Midbrain (tissue), 1 donor: ENCODE measurements at places on chromosomes 5 and 9.

GRCh38 chr9:71795097-71795813 lies 26.9 kb upstream of the CEMIP2 start:
- no peak for DNase-seq

- no peak for DNase-seq
These were observed 7.6 kb upstream of the ANKRD34B start for GRCh38 chr5:80577707-80578106.

DNA sequence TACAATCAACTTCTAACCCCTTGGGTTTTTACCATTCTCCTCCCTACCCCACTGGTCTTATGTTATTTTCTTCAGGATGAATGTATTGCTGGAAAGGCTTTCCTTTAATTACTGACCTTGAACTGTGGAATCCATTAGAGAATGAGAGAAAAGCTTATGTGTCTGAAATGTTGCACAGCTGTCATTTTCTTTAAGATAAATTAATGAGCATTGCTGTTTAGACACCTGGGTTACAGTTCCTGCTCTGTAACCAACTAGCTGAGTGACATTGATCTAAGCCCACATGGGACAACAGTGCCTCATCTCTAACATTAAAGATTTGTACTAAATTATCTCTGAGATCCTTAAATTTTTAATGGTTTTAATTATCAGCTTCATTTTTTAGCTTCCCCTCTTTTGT lies 507.0 kb downstream of the TAF11L14 start:
- DNase-seq, result no peak

- no peak for DNase-seq
These were observed 1174.6 kb downstream of the CDH9 start for GRCh38 chr5:25863811-25864210.

DNA sequence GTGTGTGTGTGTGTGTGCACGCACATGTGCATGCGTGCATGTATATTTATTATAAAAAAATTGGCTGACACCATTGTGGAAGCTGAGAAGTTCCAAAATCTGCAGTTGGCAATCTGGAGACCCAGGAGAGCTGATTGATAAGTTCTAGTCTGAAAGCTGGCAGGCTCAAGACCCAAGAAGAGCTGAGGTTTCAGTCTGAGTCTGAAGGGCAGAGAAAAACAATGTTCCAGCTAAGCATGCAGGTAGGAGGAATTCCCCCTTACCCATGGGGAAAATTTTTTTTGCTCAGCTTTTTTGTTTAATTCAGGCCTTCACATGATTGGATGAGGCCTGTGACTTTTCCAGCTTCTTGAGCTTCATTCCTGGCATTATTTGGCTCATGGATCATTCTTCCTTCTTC lies 31.2 kb upstream of the ACTBL2 start:
- DNase-seq, result no peak

DNA sequence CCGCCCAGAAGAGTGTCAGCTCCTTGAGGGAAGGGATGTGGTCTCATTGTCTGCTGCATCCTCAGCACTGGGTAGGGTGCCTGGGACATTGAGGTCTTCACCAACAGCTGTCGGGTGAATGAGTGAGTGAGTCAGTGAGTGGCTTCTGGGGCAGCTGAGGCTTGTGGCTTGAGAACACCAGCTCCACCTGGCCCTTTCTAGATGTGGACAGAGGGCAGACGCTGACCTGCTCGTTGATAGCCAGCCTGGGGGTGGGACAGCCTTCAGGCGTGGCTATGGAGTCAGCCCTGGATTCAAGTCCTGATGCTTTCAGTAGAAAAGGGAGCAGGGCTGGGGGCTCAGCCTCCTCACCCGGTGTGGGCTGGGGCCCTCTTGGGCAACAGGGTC lies 215.1 kb downstream of the C9orf50 start:
- DNase-seq, result no peak

DNA sequence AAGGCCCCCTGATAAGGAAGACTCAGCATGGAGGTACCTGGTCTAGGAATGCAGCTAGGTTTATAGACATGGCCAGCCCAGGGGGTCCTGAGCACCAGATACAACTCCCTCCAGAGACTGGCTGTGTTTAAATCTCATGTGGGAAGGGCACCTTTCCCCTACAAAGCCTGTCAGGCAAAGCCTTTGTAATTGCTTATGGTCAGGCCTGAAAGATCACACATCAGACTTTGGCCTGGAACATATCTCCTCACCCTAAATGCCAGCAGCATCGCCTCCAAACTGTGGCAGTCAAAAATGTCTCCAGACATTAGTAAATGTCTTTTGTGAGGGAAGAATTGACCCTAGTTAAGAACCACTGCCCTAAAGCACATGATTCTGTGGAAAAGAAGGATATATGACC lies 51.6 kb upstream of the MACIR start:
- no peak for DNase-seq

GRCh38 chr9:94923326-94924089 lies 197.0 kb downstream of the AOPEP start:
- DNase-seq, result no peak

GRCh38 chr5:105807951-105808350 lies 1862.8 kb downstream of the EFNA5 start:
- no peak for DNase-seq
